ENCODE measurements at places on chromosomes 13 and 19. TPM values are rescaled to one million over a fixed set of nuclear protein-coding genes. Genes with fewer than 3 reads are reported as not detected.

Gene PRR36
- total RNA-seq = 0.36 TPM

Gene N4BP2L1
- 0.25 TPM for total RNA-seq

Gene FCHO1
- 19.7 TPM for total RNA-seq

Gene PROZ
- not detected for total RNA-seq

Gene DMWD
- 32.4 TPM for total RNA-seq

Gene MRPL54
- 68.4 TPM for total RNA-seq

Gene SKA3
- total RNA-seq = 12.2 TPM

Gene MEDAG
- total RNA-seq = not detected

Gene FUT1
- 0.03 TPM for total RNA-seq

Gene HIF3A
- total RNA-seq = not detected

Gene SCAMP4
- total RNA-seq = 53.1 TPM

Gene SLAIN1
- 0.45 TPM for total RNA-seq

Gene TPTE2
- total RNA-seq = not detected

Gene ZNF563
- not detected for total RNA-seq

Gene CADM4
- total RNA-seq = 10.2 TPM

Gene ZNF723
- total RNA-seq = not detected

Gene CLDND2
- 12.5 TPM for total RNA-seq

Gene SIRT6
- total RNA-seq = 37.0 TPM

Gene HAUS5
- 13.2 TPM for total RNA-seq

Gene HCN2
- total RNA-seq = 38.9 TPM

Gene CNN1
- total RNA-seq = 0.80 TPM

Gene TNNI3
- 9.6 TPM for total RNA-seq

Gene SPART
- total RNA-seq = 22.7 TPM

Gene RNF225
- total RNA-seq = not detected

Gene NAPSA
- 0.98 TPM for total RNA-seq

Gene CYP4F2
- total RNA-seq = 0.14 TPM

Gene NLRP5
- total RNA-seq = 0.03 TPM

Gene KCTD4
- total RNA-seq = not detected

All from A549 treated with GW870086 at 1 μM for 4 hours (cell line).